ENCODE measurements at places on chromosomes 4 and X.

DNA sequence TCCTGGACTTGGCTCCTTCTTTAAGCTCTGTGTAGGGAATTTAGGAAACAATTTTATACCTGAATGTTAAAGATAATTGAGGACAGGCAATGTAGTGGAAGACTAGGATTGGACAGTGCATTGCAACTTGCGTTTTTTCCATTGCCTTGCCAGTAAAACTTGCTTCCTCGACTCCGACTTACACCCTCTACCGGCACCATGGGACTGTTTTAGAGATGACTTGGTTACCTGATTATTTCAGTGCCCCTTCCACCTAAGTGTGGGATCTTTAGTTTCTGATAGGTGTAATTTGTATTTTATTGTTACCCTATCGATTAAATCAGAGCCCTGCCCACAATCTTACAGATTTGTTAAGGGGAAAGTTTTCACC is 1.2 kb downstream of the PRPS1 start:
- DNase-seq: no peak

DNA sequence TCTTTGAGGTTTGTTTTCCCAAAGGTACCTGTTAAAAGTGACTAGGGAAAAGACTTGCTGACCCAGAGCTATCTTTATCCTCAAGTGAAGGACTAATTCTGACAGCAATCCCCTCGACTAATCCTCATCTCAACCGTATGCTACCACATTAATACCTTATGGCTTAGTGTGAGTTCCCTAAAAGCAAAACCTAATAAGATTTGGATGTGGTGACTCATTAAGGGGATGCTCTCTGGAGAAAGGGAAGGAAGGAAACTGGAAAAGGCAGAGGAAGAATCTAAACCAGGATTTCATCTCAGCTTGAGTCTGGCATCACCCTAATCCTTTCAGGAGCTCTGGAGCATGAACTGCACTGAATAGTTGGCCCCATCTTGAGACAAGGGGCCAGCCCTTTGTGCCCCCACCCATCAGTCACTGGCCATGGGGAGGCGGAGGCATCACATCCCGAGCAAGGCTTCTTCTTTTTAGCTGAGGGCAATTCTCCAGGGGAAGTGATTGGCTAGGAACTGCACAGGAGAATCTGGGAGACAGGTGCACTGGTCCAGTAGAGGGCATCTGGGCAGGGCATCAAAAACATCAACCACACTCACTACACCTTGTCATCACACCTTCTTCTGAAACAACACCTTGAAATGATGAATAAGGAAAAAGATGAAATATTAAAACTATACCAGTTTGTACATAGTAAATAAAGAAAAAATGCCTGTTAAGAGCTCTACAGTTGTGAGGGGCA is 6.9 kb upstream of the BBS7 start:
- no peak for DNase-seq

DNA sequence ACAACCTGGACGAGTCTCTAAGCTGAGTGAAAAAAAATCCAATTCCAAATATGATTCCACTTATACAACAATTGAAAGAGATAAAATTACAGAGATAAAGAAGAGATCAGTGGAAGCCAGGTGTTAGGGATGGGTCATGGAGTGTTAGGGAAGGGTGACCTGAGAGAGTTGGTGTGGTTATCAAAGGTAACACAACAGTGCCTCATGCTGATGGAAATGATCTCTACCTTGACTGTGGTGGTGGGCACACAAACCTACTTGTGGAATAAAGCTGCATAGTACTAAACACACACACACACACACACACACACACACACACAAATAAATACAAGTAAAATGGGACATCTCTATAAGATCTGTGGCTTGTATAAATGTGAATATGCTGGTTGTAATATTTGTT is 26.0 kb downstream of the BEND2 start:
- DNase-seq: no peak

- DNase-seq: no peak
These were observed 117.9 kb downstream of the INPP4B start for GRCh38 chr4:142728233-142728632.

DNA sequence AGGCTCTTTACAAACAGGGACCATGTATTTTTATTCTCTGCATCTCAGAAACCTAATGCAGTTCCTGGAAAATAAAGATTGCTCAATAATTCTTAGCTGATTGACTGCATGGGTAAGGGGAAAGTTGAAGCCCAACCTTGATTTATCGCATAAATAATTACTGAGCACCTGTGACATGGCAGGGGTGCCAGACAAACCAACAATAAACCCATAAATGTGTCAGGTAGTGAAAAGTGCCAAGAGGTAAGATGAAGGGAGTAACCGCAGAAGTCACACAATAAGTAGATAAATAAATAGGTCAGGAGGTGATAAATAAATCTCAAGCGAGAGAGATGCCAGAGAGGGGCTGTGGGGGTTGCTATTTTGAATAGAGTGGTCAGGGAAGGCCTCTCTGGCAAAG is 20.1 kb upstream of the AP1S2 start:
- no peak for DNase-seq

DNA sequence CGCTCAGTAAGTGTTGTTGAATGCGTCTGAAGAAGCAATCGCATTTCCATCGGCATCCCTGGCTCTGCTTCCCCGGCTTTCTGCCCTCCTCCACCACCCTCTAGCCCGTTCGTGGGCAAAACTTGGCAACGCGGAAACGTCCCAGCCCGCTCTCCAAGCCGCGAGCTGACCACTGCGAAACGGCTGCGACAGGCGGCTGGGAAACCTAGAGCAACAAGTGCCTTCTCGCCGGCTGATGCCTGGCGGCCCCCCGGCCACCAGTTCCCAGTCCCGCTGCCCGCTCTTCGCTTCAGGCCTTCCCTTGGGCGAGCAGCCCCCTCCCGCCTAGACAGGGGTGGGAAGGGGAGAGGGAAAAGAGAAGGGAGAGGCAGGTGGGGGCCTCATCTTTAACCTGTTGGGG is 837 bp downstream of the CITED1 start:
- DNase-seq: no peak

GRCh38 chr4:2295500-2295899 is 33.6 kb upstream of the MXD4 start:
- DNase-seq: no peak

DNA sequence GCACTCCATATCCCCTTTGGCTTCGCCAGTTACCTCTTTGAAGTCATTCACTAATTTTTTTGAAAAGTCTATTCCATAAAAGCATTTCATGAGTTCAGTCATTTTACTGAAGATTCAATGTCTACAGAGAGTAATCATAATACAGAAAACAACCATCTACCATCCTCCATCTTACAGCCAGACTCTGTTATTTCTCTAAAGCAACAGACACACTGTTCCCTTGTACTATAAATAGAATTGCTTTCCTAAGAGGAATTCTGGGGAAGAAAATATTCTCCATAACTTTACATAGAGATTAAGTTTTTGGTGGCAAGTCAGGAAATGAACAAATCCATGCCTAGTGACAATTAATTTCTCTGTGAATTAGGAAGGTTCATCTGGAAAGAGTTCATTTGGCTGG is 37.0 kb downstream of the XK start:
- no peak for DNase-seq

- DNase-seq: no peak
These were observed 6.9 kb downstream of the PSAPL1 start for GRCh38 chr4:7427831-7428260.

- DNase-seq: no peak
These were observed 31.5 kb upstream of the GTPBP6 start for GRCh38 chrX:350148-350533.

GRCh38 chr4:71584585-71584984 is 199.3 kb downstream of the GC start:
- no peak for DNase-seq

DNA sequence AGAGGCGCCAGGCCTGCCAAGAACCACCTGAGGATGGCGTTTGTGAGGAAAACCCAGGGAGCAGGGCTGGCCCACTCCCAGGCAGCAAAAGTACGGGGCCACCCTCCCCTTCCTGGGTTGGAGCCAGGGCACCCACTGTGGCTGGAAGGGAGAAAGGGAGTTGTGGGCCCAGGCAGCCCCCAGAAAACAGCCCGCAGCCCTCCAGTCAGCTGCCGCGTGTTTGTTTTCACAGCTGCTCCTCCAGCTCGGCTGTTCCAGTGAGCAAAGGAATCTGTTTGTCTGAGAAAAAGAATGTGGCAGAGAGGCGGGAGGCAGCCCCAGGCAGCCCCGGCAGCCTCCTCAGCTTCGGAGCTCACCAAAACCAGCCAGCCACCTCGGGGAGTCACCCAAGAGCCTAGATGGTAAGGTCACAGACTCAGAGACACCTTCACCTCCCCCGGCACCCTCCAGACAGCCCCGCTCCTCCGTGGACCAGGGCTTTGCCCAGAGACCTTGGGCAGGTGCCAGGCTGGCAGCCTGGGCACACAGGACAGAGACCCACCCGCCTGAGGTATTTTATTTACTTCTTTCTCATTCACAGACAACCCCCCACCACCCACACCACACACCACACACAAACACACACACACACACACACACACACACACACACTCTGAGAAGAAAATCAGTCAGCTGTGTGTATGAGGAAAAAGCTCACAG is 338.1 kb downstream of the BCOR start:
- no peak for DNase-seq

- no peak for DNase-seq
These were observed 34.7 kb downstream of the NHSL2 start for GRCh38 chrX:71945237-71945805.

DNA sequence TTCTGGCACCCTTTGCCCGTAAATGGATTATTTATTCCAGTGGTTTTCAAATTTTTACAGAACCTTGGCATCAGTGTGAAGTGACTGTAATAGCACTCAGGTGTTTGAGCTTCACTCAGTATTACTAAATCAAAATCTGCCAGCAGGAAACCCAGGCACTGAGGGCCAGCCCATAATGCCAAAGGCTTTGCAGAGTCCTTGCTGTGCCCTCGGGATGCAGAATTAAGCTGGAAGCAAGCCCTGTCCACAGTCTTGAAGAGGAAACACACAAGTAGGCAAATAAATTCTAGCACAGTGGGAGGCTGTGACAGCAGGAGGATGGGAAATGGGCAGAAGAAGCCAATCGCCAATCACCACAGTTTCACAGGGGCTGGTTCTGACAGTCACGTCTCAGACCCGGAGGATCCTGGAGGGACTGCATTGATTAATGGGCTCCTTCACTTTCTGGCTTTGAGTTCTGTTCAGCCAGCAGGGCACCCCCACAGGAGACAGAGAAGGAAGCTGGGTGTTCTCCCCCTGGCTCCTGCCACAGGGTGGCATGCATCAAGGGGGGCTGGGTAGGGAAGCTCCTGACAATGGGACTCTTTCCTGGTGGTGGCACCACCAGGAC is 138.8 kb downstream of the MTNR1A start:
- no peak for DNase-seq

- no peak for DNase-seq
These were observed 5.4 kb upstream of the ZXDA start for GRCh38 chrX:57915680-57916079.

DNA sequence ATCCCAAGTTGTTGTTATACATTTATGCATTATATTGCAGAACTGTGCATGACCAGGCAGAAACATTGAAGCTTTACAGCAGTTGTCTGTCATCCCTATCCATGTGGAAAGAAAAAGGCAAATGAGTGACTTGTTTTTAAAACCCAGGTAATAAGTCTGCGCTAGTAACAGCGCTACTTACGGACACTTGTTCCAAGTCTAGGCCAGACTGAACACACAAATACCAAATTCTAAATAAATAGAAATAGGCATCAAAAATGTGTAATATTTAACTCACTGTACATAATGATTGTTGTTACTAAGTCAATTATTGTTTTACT is 548 bp upstream of the MAML3 start:
- DNase-seq: no peak

DNA sequence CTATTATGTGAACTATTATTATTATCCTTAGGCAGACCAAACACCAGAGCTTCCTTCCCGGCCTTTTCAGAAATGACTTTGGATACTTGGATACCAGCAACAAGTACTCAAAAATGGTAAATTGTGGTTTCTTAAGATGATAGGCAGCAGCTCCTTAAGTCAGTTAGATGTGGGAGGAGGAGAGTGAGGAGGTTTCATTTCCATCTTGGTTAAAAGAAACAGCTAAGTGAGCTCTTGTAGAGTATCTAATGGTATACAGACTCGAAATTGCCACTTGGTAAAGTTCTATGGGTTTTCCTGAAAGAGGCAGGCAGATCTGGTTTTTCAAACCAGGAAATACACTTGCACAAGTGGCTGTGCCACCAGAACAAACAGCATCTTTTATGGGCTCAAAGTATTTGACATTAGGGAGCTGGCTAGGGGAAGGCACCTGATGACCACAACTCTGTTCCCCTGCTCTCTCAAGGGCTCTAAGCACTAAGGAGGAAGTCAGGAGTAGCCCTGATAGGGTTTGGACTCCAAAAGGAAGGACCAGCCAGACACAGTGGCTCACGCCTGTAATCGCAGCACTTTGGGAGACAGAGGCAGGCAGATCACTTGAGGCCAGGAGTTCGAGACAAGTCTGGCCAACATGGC is 130.9 kb downstream of the TMEM164 start:
- DNase-seq: no peak

DNA sequence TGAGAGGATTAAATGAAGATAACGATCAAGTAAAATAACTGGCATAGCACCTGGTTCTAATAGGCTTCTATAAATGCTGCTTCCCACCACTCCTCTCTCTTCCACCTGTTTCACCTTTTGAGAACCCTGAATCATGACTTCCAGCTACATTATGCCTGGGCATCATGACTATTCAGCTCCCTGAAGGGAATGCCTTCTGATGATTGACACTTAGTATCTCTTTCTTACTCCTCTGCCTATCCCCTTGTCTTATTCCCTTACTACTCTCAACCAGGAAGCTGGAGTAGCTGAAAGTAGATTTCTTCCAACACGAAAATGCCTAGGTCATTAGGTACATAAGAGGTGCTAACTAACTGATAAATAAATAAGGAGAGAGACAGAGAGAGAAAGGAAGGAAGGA is 24.7 kb upstream of the CXCL8 start:
- DNase-seq: no peak

GRCh38 chrX:10173331-10173900 is 16.6 kb downstream of the CLCN4 start:
- no peak for DNase-seq
